ENCODE measurements at places on chromosomes 12 and 14.

DNA sequence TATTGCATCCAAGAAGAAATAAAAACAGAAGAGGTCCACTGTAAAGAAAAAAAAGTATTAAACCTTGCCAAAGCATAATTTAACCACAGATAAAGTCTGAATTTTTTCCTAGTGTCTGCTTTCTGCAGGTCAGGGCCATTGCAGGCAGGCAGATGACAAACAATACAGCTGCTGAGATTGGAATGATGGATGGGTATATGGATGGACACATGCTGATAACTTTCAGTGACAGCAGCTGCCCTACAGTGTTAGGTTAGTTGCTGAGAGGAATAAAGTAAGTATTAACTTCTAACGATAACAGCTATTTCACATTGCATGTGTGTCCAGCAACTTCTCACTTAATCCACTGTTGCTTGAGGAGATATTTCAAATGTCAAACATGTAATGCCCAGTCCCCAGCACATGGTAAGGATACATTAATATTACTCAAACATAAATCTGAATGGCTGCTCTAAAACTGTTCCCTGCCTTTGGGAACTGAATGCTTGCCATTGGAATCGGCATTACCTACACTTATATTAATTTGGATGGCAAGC is 515.3 kb downstream of the RMST start:
- no peak for DNase-seq

DNA sequence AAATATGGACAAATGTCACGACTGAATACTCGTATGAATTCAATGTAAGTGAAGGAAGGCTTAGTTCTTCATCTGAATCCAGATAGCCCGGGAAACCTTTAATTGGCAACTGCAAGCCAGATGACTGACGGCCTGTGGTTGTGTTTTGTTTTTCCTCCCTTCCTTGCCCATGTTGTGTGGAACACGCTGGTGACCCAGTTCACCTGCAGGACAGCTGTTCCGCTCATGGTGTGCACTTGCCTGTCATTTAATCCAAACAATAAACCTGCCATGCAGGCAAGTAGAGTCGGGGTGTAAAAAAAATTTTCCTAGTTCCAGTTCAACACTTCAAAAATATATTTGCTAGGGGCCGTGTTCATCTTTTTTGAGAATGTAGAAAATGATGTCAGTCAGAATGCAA is 88.0 kb downstream of the TMEM132D start:
- no peak for DNase-seq

DNA sequence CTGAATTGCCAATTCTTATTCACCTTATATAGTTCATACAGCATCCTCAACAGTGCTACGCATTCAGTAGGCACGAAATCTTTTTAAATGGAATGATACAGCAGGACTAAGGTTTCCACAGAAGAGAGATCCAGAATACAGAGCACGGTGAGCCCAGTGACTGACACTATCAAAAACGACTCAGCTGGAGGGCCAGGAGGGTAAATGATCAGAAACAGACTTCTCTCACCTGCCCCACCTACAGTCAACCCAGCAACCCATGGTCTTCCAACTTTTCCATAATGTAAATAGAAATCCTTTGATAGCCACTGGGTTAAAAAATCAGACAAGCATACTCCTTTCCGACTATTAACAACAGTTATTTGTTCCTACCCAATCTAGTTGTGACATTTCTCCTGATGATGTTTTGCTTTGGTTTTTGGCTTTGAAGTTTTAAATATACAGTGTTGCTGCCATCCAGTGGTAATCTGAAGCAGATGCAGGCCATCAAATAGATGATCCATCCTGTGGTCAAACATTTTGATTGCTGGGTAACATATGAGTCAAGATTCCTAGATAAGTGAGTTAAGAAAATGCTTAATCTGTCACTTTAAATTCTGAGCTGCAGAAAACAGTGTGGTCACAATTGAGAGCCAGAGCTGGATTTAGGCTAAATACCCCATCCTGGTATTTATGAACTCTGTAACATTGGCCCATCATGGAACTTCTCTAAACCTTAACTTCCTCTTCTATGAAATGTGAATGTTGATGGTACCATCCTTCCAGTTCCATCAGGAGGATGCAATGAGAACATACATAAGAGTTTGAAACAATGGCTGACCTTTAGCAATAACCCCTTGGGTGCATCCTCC is 42.0 kb downstream of the GPHB5 start:
- DNase-seq = no peak

DNA sequence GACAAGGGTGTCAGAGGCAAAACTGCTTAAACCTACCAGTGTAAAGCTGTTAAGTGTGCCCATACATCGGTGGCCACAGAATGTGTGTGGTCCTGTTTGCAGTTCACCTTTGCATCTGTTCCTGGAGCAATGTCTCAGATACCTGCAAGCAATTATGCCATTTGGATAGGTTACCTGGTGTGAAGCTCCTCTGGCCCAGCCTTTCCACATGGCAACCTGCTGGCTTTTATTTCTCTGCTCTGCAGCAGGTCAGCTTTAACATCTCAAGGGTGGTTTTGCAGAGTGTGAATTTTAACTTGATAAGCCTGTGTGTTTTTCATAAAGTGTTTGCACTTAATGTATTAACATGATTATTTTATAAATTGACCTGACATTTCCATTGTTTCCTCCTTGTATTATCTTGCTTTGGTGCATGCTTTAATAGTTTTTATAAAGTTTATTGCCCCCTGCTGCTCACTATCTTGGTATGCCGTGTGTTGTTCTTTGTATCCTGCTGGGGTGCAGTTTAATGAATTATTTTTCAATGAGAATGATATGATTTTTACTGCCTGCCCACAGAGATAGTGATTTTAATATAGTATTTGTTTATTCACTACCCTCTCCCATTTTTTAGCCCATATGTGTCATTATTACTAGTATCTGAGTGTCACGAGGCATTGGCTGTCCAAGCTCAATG is 403.8 kb downstream of the NPAS3 start:
- DNase-seq = no peak
